Dermis microvascular lymphatic vessel endothelial cell (primary cell): ENCODE measurements at places on chromosomes 5 and 9. TPM values are rescaled to one million over a fixed set of nuclear protein-coding genes. Genes with fewer than 3 reads are reported as not detected.
A peak's percentile ranks its signal among the peaks of the same experiment; 100 is the strongest.

The TRPM6 gene
- 0.25 and 0.26 TPM in 2 replicates for total RNA-seq

The IFNA16 gene
- not detected in 2 replicates for total RNA-seq

The LRRC70 gene
- total RNA-seq = 43.4 and 63.7 TPM in 2 replicates

The SHC3 gene
- total RNA-seq = 0.13 and 0.25 TPM in 2 replicates

The SPIN1 gene
- 48.0 and 69.2 TPM in 2 replicates for total RNA-seq

The LHFPL2 gene
- total RNA-seq = 21.1 and 39.6 TPM in 2 replicates

The LECT2 gene
- total RNA-seq = not detected in 2 replicates

The PPWD1 gene
- total RNA-seq = 28.3 and 30.0 TPM in 2 replicates

The NUTM2F gene
- not detected in 2 replicates for total RNA-seq

The PDLIM4 gene
- 20.7 and 26.7 TPM in 2 replicates for total RNA-seq

DNA sequence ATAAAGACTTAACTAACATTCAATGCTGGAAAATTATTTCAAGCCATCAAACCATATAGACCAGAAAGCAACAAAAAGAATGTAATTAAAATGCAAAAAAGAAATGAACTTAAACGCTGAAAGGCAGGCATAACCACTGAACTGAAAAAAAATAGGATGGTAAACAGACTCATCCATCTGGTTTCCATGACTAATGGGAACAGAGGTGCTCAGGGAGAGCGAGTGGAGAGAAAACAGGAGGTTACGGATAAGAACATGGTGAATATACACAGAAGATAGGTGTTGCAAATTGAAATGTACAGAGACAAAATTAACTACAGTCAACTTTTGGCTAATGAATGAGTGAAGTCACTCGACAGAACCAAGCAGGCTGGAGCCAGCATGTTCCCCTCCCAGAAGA, 43.5 kb upstream of the RNF38 start:
- no peak for DNase-seq

- DNase-seq = peak; percentile 29
These were observed 656.5 kb upstream of the RIOK2 start for GRCh38 chr5:97839341-97840086.

GRCh38 chr9:37364751-37365360, 57.6 kb upstream of the GRHPR start:
- no peak for DNase-seq

DNA sequence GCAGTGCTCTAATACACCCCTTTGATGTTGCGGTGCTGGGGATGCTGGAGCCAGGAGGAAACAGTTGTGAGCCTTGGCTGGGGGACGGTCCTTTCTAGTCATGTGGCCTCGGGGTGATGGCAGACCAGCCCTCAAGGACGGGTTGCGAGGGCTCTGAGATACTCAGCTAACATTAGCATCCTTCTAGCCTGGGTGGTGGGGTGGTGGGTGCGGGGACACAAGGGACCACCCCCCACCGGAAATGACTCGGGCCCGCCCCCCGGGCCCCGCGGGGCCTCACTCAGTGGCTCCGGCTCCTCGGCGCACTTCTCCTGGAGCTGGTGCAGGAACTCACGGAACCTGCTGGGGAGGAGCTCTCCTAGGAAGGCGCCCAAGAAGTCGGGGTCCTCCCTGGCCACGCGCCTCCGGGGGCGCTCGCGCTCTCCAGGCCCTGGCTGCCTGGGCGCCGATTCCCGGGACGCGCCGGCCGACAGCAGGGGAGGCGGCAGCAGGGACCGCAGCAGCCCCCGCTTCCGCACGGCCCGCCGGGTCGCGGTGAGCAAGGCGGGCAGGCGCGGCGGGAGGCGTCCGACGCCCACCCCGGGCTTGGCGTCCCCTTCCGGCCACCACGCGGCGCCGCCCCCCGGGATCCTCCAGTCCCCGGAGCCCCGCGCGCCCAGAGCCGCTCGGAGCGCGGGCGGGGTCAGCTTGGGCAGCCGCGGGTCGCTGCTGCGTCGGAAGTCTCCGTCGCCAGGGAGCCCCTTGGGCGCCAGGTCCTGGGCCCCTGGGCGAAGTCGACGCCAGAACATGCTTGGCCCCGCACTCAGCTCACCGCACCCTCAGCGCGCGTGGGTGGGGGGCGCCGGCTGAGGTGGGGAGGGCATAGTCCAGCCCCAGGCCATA, 873 bp downstream of the C9orf50 start:
- DNase-seq = no peak

- no peak for DNase-seq
These were observed 53.0 kb upstream of the NRARP start for GRCh38 chr9:137354845-137355760.

- no peak for DNase-seq
These were observed 199.5 kb upstream of the PUM3 start for GRCh38 chr9:3043369-3043768.

GRCh38 chr5:177980743-177981151, 15.3 kb downstream of the PROP1 start:
- no peak for DNase-seq

DNA sequence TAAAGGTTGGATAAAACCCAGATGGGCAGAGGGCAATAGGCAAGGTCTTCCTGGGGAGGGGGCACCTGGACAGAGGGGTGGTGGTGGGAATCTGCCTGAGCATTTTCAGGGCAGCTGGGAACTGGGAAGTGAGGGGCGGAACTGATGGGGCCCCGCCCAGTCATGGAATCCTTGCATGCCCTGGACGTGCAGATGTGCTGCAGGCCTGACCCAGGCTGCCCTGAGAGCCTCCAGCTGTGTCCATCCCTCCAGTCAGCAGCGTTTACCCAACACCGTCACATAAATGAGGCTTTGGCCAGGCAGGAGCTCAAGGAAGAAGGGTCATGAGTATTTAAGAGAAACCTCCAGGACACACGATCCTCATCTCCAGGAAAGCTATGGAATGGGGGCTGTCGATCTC, 70.3 kb downstream of the DAB2IP start:
- DNase-seq = no peak

DNA sequence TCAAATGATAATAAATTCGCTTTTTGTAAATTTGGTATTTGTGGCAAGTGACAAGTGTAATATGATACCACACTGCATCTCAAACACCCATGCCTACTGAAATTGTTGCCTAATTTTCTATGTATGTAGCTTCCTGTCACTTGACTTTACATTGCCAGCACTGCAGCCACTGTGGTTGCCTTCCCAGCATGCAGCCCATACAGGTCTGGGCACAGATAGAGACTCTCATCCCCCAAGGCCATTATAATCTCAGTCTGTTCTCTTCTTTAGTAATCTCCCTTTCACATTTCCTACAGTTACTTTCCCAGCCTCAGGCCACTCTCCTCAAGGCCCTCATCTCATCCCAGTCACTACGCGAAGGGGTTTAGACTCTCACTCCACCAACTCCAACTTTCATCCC, 1200.6 kb downstream of the PTPRD start:
- no peak for DNase-seq

DNA sequence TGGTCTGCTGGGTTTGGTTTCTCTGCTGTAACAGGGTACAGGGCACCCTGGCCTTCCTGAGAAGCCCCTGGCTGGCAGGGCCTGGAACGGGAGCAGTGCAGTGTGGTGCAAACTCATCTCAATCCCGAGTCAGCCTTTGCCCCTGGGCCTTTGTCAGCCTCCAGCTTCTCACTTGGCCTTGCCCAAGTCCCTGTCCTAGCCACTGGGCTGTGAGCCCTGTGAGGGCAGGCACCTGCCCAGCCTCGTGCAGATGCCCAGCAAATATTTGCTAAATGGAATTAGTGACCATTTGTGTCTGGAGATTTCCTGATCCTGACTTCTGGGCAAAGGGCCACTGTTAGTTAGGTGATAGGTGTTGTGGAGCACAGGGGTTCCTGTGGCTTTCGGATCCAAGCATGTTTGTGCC, 13.0 kb downstream of the RGS3 start:
- no peak for DNase-seq

DNA sequence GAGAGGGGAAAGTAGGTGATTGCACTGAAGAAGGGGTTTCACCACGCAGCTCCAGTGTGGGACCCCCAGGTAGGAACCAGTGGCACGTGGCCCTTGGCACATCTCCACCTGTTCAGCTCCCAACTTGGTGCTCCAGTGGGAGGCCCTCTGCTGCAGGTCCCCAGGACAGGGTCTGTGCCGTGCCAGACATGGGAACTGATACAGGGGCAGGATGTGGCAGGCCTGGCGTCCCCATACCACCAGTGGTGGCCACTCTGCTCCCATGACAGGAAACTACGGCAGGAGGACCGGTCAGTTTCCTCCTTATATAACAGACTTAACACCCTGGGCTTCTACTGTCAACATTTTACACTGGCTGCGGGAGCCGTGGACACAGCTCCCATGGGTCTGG, 67.3 kb downstream of the PSMB7 start:
- no peak for DNase-seq

DNA sequence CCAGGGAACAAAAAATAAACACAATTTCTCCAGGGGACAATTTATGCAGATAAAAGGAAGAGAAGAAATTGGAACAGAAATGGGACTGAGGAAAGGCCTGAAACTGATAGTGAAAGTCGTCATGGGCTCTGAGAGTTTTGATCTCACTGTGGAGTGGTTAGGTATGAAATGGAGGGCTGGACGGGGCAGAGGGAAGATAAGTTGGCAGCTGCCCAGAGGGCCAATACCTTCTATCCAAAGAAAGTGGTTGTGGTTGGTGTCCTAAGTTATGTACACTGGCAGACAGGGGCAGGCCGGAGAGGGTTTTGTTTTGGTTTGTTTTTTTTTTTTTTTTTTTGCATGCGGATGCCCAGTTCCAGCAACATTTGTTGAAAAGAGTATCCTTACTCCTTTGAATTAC, 46.1 kb downstream of the ZNF618 start:
- DNase-seq = no peak

GRCh38 chr5:17094830-17095229, 122.6 kb upstream of the BASP1 start:
- DNase-seq = no peak

- DNase-seq = no peak
These were observed 91.3 kb upstream of the FST start for GRCh38 chr5:53389093-53389492.

DNA sequence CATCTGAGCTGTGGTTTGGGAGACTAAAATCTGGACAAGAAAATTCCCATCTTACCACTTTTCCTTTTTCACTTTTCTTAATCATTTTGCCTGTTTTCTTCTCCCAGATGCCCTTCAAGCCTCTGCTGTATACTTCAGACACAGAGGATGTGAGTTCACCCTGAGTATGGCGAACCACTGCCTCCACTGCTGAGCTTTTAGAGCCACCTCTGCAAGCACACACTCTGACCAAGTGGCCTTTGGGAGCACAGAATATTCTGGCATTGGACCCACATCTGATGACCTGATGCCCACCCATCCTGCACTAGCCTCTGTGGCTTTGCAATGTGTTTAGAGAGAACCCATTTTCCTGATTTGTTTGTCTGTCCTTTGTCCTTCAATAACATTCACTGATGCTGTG, 32.5 kb downstream of the TERT start:
- no peak for DNase-seq

DNA sequence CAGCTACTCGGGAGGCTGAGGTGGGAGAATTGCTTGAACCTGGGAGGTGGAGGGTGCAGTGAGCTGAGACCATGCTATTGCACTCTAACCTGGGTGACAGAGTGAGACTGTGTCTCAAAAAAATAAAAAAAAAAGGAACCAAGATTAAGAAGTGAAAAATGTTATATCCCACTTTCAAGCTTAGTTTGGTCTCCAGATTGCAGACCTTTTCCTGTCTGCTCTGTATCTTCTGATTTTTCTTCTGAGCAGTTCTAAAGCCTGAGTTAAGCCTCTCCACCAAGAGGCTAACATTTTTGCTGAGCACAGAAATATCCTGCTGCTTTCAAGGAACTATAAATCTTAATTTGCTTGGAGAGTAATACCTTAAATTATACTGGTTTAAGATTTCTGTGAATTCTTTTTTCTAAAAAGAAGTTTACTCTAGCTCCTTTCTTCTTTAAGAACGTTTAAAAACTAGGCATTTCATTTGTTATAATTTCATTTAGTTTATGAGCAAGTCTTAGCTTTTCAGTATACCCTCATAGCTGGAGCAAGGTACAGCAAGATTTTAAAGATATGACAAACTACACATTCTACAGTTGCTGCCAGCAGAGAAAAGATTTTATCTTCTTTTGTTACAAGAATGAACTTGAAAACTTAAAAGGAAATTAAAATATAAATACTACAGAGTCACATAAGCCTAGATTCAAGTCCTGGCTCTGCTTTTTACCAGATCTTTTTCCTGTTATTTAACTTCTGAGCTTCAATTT, 55.0 kb downstream of the GARNL3 start:
- no peak for DNase-seq

DNA sequence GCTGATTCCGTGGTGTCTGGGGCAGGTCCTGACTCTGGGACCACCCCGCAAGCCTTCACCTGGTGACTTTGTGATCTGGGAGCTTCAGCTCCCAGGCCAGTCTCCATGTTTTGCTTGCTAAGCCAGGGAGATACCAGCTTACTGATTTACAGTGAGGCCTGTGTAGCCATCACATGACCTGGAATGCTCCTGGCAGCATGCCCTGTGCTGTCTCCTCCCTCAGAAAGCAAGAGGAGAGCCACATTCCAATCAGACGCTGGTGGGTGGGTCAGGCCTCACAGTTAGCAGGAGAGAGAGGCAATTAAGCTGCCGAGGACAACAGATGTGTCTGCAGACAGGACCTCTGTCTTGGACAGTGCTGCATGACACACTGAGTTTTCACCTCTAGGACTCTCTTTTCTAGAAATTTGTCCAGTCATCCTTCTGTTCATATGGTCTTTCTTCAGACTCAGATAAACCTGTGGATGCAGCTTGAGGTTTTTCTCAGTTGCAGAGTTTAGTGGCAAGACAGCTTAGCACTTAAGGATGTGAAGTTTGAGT, 24.4 kb upstream of the GRPEL2 start:
- DNase-seq = peak; percentile 94

GRCh38 chr5:53112909-53113308, 3.4 kb upstream of the MOCS2 start:
- no peak for DNase-seq

GRCh38 chr5:148932355-148932935, 106.0 kb downstream of the ADRB2 start:
- no peak for DNase-seq

GRCh38 chr9:112705768-112706427, 12.0 kb downstream of the INIP start:
- peak; percentile 36 for DNase-seq

GRCh38 chr9:86778761-86779160, 168.5 kb downstream of the GAS1 start:
- DNase-seq = no peak

DNA sequence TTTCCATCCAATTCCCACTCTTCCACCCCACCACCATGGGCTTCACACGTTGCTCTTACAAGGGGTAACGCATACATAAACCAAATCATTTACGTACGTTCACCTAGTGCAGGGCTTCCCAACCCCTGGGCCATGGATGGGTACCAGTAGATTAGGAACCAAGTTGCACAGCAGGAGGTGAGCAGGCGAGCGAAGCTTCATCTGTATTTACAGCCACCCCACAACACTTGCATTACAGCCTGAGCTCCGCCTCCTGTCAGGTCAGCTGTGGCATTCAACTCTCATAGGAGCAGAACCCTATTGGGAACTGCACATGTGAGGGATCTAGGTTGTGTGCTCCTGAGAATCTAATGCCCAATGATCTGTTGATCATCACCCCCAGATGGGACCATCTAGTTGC, 82.3 kb downstream of the CEMIP2 start:
- DNase-seq = no peak

DNA sequence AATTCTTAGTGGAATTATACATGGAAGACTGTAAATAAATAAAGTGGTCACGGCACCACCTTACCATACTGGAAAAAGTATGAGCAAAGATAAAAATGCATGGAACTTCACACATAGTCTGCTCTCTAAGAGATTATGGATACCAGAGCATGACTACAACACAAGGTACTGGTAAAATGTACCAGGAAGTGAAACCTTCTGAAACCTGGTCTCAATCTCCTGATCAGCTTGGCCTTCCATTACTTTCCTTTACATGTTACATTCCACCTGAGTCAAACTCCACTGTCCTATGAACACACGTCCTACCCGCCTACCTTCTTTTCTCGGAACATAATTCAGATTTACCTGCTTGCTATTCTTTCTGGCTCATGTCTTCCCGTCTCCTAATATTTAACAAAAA, 15.9 kb downstream of the PTAR1 start:
- no peak for DNase-seq
